ENCODE measurements at places on chromosomes 6 and 20.

DNA sequence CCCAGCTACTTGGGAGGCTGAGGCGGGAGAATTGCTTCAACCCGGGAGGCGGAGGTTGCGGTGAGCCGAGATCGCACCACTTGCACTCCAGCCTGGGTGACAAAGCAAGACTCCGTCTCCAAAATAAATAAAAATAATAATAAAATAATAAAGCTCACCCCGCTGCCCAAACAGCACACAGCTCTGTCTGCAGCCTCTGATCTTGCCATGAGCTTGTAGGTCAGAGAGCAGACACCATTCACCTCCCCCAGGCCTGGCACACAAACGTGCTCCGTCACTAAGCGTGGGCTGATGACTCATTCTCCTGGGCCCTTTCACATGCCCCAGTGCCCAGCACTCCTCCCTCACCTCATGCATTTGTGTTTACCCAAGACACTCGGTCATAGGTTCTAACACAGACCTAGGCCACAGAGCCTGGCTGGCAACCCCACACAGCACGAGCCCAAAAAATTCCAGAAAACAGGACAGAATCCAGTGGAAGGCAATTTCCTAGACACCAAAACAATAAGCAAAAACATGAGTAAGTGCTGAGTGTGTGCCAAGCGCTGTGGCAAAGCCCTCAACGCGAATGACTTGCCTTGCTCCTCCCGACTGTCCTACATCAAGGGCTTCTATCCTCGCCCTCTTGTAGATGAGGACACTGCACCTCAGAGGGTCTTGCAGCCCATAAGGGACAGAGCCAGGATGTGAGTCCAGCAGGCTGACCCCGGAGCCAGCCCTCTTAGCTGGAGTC is 18.0 kb downstream of the ATP9A start:
- DNase-seq: peak; percentile 88

GRCh38 chr20:62570897-62571668 is 71.2 kb upstream of the SLCO4A1 start:
- DNase-seq: no peak

DNA sequence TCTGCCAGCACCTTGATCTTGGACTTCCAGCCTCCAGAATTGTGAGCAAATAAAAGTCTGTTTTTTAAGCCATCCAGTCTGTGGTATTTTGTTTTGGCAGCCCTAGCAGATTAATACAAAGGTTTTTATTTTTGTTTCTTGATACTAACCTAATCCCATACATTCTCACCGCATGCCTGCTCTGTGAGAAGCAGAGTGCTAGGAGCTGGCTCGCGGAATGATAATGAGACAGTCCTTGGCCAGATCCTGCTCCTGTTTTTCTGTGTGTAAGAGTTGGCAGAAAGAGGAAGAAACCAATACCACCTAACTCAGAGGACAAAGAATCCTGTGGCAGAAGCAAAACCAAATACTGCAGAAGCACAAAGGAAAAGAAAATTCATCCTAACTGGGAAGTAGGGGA is 82.6 kb downstream of the KIF16B start:
- no peak for DNase-seq

- DNase-seq: no peak
Measured at GRCh38 chr6:125821825-125822281, 31.1 kb downstream of the NCOA7 start.

DNA sequence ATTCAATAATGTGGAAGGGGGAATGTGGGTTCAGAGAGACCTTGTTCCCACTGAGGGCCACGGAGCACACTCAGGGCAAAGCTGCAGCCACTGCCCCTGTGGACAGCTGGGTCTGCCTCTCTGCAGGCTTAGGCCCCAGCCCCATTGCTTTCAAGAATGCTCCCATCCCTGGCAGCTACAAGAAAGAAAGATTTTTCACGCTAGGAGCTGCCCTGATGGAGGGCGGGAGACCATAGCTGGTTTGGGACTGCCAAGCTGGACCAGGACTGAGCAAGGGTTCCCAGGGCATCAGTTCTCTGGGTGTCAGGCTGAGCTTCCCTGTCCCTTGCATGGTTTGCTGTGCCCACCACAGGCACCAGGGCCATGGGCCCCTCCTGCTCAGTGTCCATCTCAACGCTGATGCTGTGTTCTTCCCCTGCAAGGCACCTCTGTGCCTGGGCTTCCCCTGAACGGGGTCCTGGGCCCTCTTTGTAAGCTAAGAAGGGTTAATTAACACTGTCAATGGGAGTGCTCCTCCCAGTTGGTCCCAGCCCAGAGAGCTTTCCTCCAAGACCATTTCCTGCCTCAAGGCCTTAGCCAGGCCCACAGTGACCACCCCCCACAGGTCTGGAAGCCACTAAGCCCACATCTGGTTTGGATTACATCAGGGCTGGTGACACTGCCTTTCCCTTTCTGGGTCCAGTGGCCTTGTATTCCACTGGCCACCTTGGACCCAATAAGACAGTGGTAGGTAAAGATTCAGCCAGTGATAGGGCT is 8.4 kb downstream of the FOXS1 start:
- DNase-seq: peak; percentile 32

GRCh38 chr20:61664556-61665320 is 400.9 kb downstream of the TAF4 start:
- no peak for DNase-seq

- no peak for DNase-seq
Measured at GRCh38 chr6:166271376-166271765, 36.8 kb downstream of the PRR18 start.

- DNase-seq: no peak
Measured at GRCh38 chr20:58113716-58114115, 114.7 kb downstream of the ANKRD60 start.

GRCh38 chr20:43458422-43458924 is 777 bp downstream of the SRSF6 start:
- DNase-seq: peak; percentile 15

DNA sequence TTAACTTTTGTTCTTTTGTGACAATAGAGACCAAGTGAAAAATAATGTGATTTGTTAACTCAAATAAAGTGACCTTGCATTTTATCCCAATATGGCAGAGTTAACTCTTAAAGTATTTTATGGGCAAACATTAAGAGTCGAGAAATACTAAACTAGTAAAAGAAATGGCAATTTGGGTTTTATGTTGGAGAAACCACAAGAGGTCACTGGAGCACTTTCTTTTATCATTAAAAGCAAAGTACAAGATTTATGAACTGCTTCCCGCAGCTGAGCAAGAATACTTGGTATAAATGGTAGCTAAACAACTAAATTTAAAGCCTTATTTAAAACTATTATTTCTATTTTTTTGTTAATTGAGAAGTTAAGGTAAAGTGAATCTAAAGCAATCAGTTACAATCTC is 33.5 kb upstream of the MCM9 start:
- peak; percentile 45 for DNase-seq

DNA sequence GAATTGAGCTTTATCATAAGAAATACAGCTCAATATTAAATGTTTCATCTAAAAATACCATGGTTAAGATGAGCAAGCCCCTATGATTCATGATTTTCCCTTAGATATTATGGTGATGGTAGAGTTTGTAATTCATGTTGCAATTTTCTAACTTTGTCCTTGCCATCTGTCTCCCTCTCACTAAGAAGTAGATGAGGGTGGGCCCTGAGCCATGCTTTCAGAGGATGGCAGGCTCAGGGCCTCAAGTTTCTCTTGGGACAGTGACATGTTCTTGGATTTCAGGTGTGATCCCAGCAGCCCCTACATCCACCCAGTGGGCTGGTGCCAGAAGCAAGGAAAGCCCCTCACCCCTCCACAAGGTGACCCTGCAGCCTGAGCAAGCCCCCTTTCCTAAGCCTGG is 25.6 kb downstream of the L3MBTL1 start:
- peak; percentile 86 for DNase-seq

DNA sequence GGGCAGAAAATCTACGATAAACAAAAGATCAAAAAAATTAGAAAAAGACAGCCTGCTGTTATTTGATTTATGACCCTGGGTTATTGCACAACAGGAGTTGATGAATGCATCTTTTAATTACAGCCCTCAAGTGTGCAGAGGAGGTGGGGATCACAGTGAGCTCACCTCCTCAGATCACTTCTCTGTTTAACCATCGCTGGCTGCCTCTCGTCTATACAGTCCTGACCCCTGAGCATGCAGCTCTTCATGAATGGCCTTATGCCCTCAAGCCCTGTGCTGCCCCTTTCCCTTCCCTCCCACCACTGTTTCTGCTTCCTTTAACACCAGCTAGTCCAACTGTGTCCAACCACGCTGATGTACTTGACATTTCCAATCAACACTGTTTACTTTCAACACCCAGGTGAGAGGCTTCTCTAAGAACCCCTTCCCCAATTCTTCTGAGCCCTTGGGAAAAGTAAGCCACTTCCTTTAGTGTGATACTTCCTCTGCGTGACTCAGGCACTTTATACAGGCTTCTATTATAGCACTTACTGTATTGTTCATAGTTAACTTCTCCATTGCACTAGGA is 60.6 kb upstream of the RIPOR2 start:
- no peak for DNase-seq

GRCh38 chr6:152094992-152095592 is 287.6 kb downstream of the ESR1 start:
- peak; percentile 100 for DNase-seq

DNA sequence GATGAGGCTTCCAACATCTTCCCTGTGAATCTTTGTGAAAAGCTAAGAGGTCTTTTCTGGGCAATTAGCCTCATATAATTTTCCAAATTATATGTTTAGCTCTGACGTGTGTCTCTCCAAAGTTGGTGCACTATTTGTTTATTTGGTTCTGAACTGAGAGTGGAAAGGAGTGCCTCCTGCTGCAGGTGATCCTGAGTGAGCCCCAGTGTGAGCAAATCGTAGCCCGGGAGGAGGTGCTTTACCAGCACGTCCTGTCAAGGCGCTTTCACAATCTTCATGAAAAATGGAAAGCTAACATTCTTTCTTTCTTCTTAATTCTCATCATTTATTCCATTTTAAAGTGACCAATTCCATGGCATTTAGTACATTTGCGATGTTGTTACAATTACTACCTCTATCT is 231.9 kb downstream of the BMP2 start:
- DNase-seq: no peak

- peak; percentile 6 for DNase-seq
Measured at GRCh38 chr20:12177657-12178293, 260.1 kb downstream of the BTBD3 start.

GRCh38 chr20:23244916-23245552 is 105.6 kb upstream of the NXT1 start:
- DNase-seq: no peak

GRCh38 chr20:43751167-43752050 is 24.6 kb upstream of the GTSF1L start:
- DNase-seq: peak; percentile 96

GRCh38 chr20:1855109-1855508 is 40.1 kb upstream of the SIRPA start:
- DNase-seq: no peak

DNA sequence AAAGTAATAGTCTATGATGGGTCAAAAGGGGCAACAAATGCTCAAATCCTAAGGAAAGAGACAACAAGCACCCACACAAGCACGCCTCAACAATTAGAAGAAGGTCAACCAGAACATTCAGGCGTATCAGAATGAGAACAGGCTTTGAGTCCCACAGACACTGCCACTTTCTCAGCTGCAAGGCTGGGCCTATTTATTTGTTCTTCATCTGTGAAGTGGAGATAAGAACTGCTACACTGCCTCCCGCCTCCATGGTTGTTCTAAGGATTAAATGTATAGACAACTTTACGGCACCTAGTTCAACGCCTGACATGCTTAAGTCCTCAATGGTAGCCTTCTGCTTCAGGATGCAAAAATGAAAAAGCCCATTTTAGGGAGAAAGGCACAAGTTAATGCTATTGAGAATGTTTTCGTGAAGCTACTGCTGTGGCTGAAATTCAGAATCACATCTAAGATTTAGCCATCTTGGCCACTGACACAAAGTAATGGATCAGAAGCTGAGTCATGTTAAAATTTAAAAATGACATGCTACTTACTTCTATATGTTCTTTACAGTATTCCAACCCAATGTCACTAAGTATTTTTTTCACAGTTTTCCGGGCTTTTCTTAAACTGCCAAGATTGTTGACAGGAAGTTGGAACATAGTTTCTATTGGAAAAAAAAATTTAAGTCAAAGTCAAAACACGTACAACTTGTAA is 27.7 kb downstream of the ADNP start:
- no peak for DNase-seq

- peak; percentile 41 for DNase-seq
Measured at GRCh38 chr6:145929037-145929633, 35.0 kb downstream of the SHPRH start.

- DNase-seq: no peak
Measured at GRCh38 chr20:51579137-51579536, 36.6 kb upstream of the NFATC2 start.

- peak; percentile 88 for DNase-seq
Measured at GRCh38 chr6:139927236-139927635, 552.8 kb upstream of the CITED2 start.

GRCh38 chr6:134413241-134413643 is 95.3 kb upstream of the SGK1 start:
- DNase-seq: no peak

GRCh38 chr6:116876107-116876506 is 935 bp upstream of the RFX6 start:
- DNase-seq: no peak

DNA sequence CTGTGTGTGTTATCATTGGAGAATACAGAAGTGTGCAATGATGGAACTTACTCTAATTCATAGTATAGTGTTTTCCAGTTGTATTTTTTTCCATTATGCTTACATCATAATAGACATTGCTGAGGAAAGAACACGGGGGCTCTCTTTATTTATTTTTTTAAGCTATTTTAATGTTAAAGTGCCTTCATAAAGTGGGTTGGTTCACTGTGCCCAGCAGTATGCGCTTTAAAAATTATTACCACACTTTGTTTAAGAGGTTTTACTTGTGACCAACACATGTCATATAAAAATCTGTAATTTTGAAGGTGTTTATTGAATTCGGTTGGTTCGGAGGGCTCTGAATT is 215.8 kb downstream of the TMEM242 start:
- no peak for DNase-seq

GRCh38 chr20:24696396-24696795 is 227.0 kb downstream of the SYNDIG1 start:
- no peak for DNase-seq

DNA sequence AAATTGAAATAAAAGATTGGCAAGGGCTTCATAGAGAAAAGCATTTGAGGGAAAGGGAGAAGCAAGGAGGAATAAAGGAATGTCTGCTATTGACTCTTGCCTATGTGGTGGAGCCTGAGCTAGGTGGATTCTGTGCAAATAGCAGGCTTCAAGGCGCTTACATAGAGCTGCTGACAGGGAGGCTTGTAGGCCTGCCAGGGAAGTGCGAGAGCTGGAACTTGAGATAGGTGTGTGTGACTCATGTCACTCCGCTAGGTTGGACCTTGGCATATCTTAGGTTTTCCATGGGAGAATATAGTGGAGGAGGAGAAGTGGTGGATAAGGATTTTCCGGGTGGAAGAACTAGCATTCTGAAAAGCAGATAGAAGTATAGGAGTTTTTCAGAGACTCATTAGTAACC is 14.0 kb downstream of the SNRNP48 start:
- DNase-seq: no peak
